ENCODE measurements at places on chromosomes 2 and 18.
A peak's percentile ranks its signal among the peaks of the same experiment; 100 is the strongest.

DNA sequence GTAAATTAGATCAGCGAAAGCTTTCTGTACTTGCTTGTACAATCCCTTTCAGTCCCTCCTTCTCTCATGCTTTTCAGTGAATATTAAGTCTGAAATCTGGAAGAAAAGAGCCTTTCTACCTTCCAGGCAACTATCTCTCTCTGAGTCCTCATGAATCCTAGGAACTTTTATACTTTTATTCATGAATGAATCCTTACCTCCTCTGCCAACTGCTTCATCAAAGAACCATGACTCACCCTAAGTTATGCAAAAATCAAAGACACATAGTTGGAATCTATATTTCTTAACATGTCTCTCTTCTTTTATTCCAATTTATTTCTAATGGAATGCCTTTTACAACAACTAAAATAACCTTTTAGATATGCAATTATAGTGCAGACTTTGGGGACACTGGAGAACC lies 394.2 kb downstream of the CLIP4 start:
- DNase-seq: no peak

DNA sequence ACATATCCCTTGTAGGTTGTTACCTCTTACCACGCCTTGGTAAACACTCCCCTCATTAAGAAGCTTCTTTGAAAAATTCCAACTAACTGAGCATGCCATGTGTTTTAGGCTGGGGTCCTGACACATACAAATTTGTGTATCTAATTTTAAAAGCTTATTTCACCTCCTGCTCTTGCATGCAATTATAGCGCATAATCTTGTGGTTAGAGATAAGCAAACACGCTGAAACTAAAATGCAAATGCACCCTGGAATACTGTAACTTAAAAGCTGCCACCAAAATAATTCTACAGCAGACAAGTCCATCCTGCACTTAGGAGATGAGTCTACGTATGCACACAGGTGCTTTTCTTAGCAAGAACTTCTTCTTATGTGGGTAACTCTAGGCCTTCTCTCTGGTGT lies 990.2 kb downstream of the TSN start:
- DNase-seq: no peak

DNA sequence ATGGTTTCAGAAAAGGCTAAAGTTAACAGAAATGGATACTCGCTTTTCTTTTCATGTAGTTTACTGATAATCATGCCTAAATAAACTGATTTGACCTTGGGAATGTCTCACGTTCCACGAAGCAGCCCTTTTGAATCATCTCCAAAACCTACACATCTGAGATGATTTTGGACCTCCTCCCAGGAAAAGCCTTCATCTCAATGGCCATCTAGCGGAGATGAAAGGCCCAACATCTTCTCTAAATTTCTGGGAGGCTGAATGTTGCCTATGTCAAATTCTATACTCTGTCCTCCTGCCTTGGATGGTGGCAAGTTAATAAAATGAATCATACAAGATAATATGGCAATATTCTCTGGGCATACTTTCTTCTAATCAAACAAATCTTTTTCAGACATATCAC lies 448.5 kb downstream of the ZEB2 start:
- no peak for DNase-seq

GRCh38 chr2:143254110-143254509 lies 124.9 kb downstream of the ARHGAP15 start:
- no peak for DNase-seq

DNA sequence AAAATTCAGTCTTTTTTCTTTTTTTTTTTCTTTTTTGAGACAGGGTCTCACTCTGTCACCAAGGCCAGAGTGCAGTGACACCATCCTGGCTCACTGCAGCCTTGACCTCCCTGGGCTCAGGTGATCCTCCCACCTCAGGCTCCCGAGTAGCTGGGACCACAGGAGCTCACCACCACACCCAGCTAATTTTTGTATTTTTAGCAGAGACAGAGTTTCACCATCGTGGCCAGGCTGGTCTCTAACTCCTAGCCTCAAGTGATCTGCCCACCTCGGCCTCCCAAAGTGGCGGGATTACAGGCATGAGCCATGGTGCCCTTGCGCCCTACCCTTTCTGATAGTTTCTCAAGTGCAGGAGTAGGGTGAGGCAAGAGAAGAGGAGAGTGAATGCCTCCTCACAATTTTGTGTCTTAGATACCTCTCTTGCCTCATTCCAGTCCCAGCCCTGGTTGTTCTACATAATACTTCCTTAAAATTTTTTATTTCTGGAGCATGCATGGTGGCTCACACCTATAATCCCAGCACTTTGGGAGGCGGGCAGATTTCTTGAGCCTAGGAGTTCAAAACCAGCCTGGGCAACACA lies 68.2 kb upstream of the CAB39 start:
- no peak for DNase-seq

- no peak for DNase-seq
These were observed 252.0 kb downstream of the DYSF start for GRCh38 chr2:71705171-71705960.

DNA sequence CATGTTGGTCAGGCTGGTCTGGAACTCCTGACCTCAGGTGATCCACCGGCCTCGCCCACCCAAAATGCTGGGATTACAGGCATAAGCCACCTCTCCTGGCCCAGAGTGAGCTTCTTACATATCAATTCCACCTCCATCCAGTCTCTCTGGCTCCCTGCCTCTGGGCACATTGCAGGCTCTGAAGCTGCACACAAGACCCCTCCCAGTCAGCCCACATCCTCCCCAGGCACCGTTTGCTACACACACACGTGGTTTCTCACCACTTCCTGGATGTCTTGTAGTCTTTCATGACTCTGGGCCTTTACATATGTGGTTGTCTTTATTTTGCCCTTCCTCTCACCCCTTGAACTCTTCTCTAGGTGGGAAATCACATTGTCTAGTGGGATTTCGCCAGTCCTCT lies 64.0 kb upstream of the CABLES1 start:
- peak; percentile 32 for DNase-seq

GRCh38 chr2:72361521-72361920 lies 213.9 kb upstream of the CYP26B1 start:
- DNase-seq: no peak

- no peak for DNase-seq
These were observed 17.4 kb downstream of the COPS7B start for GRCh38 chr2:231803501-231804138.

GRCh38 chr18:48673853-48674721 lies 135.3 kb downstream of the CTIF start:
- no peak for DNase-seq

- DNase-seq: no peak
These were observed 176.2 kb downstream of the RDH14 start for GRCh38 chr2:18384242-18384641.

GRCh38 chr2:46171996-46172546 lies 125.1 kb upstream of the EPAS1 start:
- no peak for DNase-seq

GRCh38 chr2:237601453-237602116 lies 11.1 kb upstream of the RAB17 start:
- DNase-seq: no peak

DNA sequence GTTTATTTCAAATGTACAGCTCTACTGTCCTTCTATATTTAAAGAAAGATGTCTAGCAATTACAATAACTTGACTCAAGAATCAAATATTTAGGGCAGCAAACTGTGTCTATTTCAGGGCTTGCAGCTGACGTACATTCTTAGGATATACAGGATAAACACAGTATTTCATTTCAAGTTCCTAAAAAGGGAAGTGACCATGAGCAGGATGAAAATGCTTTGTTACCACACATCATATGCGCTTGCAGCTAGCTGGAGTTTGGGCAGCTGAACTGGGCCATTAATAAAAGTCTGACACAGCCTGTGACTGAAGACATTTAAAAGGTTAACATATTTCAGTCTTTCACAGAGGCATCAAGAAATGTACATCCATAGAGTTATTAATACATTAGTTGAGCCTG lies 264.6 kb upstream of the TRIB2 start:
- no peak for DNase-seq

- DNase-seq: no peak
These were observed 35.2 kb downstream of the STK17B start for GRCh38 chr2:196136151-196136550.

- no peak for DNase-seq
These were observed 47.1 kb upstream of the CCBE1 start for GRCh38 chr18:59744271-59744721.

Measured in stimulated activated CD4-positive, alpha-beta T cell treated with anti-CD3 and anti-CD28 coated beads, Interleukin-1b, Interleukin-23, amount 100 ng/mL, for 1 hour (primary cell).